ENCODE measurements at places on chromosomes 16 and 17.

DNA sequence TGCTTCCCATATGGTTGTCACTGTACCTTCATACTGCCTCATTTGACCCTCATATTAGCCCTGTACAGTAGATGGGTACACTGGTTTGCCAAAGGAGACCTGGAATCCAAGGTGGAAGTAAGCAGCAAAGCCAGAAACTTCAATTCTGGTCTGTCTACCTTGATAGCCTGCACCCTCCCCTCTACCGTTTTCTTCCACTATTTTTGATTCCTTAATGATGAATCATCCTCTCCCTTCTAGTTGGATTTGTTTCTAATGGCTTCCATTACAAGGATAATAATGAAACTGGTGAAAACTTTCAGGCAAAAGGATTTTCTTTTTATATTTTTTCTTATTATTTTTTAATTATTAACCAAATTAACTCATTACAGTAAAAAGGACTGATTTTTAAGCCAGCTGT lies 17.3 kb downstream of the TAC4 start:
- DNase-seq, result no peak

- DNase-seq, result no peak
Measured at GRCh38 chr16:51416926-51417325, 265.9 kb upstream of the SALL1 start.

DNA sequence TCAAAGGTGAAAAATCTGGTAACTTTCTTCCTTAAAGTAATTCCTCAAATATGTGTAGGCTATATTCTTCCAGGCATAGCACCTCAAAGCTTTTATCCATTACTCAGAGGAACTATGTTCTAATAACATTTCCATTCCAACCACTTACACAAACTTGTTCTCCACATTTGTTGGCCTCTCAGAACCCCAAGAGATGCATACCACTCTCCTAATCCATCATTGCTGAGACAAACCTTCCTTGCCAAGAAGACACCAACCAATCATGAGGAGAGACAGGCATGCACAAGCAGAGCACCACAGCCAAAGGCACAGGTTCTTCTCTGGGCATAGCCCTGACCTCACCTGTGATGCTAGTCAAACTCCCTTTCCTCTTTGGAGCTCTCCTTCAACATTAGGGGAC lies 20.9 kb downstream of the CDH11 start:
- no peak for DNase-seq

- DNase-seq, result no peak
Measured at GRCh38 chr17:57256708-57257112, 387 bp downstream of the MSI2 start.

- DNase-seq, result no peak
Measured at GRCh38 chr17:73338566-73339197, 26.9 kb upstream of the CDC42EP4 start.

GRCh38 chr17:45958994-45959665 lies 39.9 kb upstream of the STH start:
- DNase-seq, result no peak

DNA sequence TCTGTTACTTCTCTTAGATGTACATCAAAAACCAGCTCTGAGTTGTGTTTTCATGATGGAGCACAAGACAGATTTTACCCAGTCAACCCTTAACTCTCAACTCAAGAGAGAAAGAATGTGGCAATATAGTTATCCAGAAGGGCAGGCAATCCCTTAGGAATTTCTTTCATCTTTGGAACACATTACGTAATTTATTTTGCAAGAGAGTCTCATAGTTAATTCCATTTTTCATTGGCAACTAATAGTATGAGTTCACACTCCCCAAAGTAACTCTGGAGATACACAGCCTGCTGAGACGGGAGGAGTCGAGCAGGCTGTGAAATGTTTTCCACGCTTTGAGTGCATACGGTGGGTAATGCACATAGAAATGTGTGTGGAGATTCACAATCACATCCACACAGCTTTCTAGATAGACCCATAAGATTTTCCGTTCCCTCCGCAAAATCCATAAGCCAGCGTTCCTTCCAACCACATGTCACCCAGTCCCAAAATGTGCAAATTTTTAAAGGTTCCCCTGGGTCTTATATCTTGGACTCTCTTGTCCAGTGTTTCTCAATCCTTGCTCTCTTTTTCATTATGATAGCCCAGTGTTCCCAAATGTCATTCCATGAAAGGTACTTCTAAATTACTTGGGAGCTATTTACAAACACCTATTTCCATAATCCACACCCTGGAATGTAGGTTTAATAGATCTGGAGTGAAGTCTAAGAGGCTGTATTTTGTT lies 8.4 kb upstream of the CDRT4 start:
- no peak for DNase-seq

DNA sequence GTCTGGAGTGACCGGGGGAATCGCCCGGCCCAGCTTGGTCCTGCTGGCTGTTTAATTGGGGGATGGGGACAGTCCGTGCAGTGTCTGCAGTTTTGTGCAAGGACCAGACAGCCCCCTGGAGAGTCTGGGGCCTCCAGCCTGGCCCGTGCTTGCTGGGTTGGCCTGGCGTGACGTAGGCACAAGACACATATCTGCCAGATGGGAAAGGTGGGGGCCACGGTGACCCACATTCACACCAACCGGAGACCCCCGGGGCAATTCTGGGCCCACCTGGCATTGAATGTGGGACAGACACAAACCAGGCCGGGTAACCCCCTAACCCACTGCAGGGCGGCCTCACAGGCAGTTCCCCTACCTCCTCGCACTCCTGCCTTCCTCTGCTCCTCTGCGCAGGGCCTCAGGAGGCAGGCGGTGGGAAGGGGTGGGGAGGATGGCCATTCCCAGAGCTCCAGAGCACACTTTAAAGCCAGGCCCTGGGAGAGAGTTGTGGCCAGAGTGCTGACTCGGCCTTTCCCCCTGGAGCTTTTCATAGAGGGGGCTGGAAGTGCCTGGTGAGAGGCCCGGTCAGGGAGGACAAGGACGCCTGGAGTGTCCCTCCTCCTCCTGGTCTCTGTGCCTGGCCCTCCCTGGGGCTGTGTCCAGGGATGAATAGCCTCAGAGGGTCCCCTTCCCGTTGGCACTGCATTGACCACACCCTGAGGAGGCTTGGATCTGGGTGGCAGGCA lies 1.5 kb downstream of the MRC2 start:
- no peak for DNase-seq
